ENCODE measurements at places on chromosomes 1 and 21. TPM values are rescaled to one million over a fixed set of nuclear protein-coding genes. Genes with fewer than 3 reads are reported as not detected.

DNA sequence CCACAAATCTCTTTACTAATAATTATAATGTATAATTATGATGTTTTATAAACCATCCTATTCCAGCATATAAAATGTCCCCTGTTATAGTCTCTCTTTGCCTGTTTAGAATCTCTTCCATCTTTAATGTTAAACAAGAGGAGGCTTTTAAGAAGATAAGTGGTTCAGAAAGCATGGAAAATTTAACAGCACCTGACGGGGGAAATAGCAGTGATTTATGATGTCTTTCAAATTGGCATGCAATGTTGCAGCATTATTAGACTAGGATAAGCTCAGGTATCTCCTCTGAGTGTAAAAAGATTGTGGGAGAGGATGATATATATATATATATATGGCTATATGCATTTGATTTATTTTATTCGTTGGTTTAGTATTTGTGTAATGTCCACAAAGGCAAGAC, 24.4 kb downstream of the GIPC2 start:
- no peak for ATAC-seq

GRCh38 chr1:71521655-71522264, 440.9 kb upstream of the ZRANB2 start:
- ATAC-seq = peak; percentile 72

GRCh38 chr1:95532335-95532734, 298.3 kb downstream of the RWDD3 start:
- no peak for ATAC-seq

- no peak for ATAC-seq
Observed at GRCh38 chr1:82399093-82399492, 598.4 kb downstream of the ADGRL2 start.

- ATAC-seq = no peak
Observed at GRCh38 chr1:169144941-169145626, 38.6 kb downstream of the ATP1B1 start.

- peak; percentile 48 for ATAC-seq
Observed at GRCh38 chr1:45012639-45013278, 705 bp downstream of the UROD start.

The PTP4A2 gene
- 240 TPM for total RNA-seq

The WNT3A gene
- total RNA-seq = not detected

DNA sequence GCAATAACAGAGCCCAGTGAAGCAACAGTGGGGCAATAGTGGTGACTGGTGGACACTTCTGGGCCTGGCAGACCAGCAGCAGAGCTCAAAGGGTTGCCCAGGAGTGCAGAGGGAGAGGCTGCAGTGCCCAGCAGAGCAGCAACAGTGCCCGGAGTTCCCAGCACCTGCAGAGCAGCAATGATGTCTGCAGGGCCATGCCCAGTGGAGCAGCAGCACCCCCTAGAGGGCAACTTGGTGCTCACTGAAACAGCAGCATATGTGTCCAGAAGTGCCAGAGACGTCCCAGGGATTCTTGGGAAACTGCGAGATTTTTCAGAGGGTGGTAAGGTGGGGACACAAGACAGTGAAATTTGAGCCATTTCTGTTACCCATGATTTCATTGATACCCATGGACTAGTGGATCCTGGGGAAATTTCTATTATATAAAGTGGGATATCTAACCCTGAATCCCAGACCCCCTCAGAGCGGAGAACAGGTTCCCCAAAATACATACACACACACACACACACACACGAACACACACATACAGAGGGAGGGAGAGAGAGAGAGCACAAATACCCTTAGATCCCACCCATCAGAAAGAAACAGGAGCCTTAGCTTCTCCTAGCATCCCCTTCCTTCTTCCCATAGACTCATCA, 156.9 kb upstream of the GJB5 start:
- ATAC-seq = peak; percentile 92

The CFHR4 gene
- total RNA-seq = 0.71 TPM

- ATAC-seq = no peak
Observed at GRCh38 chr21:44298301-44298700, 1.6 kb upstream of the PFKL start.

The LEFTY1 gene
- total RNA-seq = 2.2 TPM

GRCh38 chr1:75131565-75132241, 2.5 kb upstream of the LHX8 start:
- no peak for ATAC-seq

The RUNX1 gene
- total RNA-seq = 0.97 TPM

DNA sequence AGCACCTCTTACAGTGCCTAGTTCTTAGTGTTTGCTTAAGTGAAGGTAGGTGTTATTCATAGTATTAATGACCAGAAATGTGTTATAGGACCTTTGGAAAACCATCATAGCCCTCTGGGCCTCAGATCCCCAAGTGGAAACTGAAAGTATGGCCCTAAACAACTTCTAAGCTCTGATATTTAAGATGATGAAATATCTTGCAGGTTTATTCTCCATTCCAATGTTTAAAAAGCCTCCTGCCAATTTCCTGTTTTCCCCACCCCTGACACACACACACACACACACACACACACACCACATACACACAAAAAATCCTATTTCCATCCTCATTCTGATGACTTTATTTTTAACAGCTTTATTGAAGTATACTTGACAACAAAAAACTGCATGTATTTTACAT, 108.2 kb downstream of the DIRAS3 start:
- no peak for ATAC-seq

DNA sequence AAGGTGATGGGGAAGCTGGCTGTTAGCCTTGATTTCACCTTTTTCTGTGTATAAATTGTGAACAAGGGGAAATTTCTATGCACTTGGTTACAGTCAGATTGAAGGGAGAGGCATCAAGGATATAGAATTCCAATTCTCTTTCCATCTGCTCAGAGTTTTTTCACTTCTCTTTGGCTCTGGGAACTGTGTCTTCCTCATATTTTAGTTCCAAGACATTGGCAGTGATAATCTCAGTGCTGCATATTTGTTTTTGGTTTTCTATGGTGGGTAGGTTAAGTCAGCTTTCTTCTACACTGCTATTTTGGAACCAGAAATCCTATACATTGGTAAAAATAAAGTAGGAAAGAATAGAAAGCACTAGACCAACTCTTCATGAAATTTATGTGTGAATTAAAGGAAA, 569.6 kb upstream of the CXADR start:
- ATAC-seq = no peak

- ATAC-seq = peak; percentile 18
Observed at GRCh38 chr1:156664767-156665411, 12.3 kb downstream of the NES start.

The ATP1A2 gene
- 0.83 TPM for total RNA-seq

DNA sequence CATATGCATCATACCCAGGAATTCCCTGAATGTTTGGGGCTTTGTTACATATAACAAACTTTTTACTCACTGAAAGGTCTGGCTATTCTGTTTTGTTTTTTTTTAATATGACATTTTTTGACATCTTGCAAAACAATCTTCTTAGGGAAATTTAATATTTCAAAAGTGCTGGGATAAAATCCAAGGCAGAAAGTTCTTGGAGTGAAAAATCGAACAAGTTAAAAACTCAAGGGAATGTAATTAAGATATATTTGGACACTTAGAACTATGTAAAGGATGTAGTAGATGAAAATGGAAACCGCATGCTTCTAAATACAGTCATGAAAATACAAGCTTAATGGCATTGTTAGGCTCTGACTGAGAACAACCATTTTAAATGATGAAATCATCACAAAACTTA, 8.6 kb downstream of the CHODL start:
- ATAC-seq = no peak

- no peak for ATAC-seq
Observed at GRCh38 chr1:160432371-160432786, 32.0 kb downstream of the VANGL2 start.

DNA sequence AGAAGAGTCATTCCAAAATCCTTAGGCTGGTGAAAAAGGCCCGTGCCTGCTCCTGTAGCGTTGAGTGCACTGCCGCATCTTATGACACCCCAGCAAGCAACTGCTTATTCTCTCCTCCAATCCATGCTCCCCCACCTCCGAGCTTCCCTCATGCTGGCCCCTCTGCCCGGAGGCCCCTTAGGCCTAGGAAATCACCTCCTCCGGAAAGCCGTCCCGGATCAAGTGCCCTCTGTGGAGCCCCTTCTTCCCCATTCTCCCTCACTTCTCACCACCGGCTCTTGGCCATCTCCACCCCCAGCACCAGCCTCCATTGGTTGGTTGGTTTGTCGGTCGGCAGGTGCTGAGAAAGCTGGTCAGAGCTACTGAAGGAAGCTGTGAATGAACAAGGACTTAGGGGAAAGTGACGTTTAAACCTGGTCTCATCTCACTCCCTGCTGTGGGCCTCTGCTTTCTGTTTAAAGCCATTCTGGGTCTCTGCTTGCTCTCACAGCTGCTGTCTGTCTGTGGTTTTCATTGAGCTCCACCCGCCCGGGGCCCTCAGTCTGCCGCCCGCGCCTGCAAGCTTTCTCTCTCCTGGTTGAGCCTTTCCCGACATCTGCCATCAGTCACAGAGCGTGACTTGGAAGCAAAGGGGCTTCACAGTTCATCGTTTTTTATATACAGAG, 122.2 kb downstream of the KCNN3 start:
- peak; percentile 57 for ATAC-seq

Data from motor neuron (in vitro differentiated cells).